Putamen (tissue), 1 donor: ENCODE measurements at places on chromosomes 2 and 18.
A peak's percentile ranks its signal among the peaks of the same experiment; 100 is the strongest.

DNA sequence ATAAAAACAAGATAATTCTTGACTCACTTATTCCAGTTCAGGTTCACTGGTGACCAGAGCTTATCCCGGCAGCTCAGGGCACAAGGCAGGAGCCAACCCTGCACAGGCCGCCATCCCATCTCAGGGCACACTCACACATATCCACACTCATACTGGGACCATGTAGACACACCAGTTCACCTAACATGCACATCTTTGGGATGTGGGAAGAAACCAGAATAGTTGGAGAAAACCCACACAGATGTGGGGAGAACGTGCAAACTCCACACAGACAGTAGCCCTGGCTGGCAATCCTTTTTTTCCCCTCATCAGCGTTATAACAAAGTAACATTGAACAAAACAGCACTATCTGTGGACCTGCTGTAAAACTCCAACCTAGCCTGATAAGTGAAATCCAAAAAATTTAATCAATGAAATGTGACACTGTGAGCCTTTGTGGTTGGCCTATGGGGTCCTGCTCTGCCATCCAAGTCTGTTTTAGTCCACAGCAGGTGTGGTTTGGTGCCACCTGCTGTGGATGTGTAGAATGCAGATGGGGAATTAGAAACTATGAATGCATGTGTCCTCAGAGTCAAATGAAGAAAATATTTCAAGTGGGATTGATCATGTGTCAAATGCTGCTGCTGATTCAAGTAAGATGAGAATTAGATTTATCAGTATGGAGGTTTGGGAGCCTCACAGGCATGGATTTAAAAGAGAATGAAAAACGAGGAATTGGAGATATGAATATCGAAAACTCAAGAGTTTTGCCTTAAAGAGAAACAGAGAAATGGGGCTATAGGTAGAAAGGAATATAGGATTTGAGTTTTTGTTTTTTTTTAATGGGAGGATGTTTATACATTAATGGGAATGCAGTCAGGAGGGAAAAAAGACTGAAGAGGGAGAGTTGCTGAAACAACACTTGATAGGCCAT, 47.0 kb downstream of the UGP2 start:
- DNase-seq: peak; percentile 43

- DNase-seq: no peak
These were observed 1480.0 kb downstream of the LRP1B start for GRCh38 chr2:140650825-140651224.

- no peak for DNase-seq
These were observed 36.0 kb downstream of the CDK15 start for GRCh38 chr2:201842131-201842860.

- DNase-seq: no peak
These were observed 77.5 kb upstream of the PROKR1 start for GRCh38 chr2:68565858-68566257.

- DNase-seq: no peak
These were observed 38.4 kb upstream of the PAPOLG start for GRCh38 chr2:60717691-60718090.

GRCh38 chr2:100367163-100367562, 44.9 kb upstream of the LONRF2 start:
- no peak for DNase-seq

DNA sequence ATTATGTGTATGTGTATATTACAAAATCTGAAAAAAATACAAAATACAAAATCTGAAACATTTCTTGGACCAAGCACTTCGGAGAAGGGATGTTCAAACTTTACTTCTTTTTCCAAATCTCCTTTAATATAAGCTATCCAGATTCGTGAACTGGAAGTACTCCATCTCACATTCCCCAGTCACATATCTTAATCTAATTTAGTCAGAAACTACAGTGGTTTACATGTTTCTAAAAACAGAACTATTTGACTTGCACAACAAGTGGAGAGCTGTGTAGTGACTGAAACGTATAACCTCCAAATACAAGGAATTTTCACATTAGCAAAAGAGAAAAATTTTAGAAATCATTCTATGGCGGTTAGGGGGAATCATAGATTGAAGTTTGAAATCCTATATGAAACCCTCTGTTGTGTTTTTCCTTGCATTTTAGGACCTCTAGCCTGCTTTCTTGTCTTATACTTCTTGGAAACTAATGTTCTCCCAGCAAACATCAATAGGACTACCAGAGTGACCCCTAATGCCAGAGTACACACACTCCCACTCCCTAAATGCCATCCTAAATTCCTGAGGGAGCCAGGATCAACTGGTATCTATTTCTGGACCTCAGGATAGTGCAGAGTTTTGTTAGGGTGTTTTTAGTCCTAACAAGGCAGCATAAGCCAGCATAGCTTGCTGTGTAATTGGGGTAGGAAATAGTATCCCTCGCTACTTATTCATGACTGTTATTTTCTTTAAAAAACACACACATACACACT, 30.2 kb upstream of the ROCK1 start:
- DNase-seq: no peak

GRCh38 chr2:113257516-113258264, 21.0 kb downstream of the PAX8 start:
- no peak for DNase-seq
